ENCODE measurements at places on chromosomes 5 and 9.

GRCh38 chr5:141942185-141942857 is 15.7 kb downstream of the PCDH12 start:
- no peak for DNase-seq

GRCh38 chr5:130541617-130542221 is 623.3 kb downstream of the HINT1 start:
- no peak for DNase-seq

GRCh38 chr9:8871796-8872445 is 1072.3 kb upstream of the DMAC1 start:
- DNase-seq, result no peak

DNA sequence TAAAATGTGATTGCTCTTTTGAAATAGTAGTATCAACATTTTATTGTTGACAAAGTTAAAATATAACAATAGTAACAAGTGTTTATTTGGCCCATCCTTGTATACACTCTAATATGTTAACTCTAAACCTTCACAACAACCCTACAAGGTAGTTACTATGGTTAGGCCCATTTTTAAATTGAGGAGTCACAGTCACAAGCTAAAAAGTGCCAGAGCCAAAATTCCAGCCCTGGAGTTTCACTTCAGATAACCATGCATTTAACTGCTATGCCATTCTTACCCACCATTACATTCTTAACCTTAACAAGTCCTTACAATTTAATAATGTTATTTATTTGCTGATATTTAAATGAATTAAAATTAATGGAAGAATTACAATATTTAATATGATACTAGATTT is 91.2 kb downstream of the CWC27 start:
- DNase-seq, result no peak

GRCh38 chr5:73747696-73748380 is 121.8 kb downstream of the ARHGEF28 start:
- no peak for DNase-seq

DNA sequence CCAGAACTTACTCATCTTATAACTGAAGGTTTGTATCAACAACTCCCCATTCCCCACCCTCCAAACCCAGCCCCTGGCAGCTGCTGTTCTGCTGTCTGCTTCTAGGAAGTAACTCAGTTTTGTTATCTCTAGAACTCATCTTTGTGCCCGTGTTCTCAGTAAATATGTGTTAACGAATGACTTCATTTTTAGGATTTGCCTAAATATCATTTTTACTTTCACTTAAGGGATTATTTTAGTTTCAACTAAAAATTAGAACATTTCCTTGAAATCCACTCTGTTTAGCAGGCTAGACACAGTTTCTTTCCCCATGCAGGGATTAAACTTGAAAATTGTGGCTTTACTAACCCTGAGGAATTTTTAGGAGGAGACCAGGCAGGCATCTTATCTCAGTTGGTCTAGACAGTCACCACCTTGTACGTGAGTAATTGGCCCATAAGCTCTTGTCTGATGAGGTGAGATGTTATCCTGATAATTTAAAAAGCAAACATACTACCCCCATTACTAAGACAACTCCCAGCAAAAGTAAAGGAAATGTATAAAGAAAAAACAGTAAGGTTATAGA is 68.2 kb upstream of the TNFAIP8 start:
- DNase-seq, result no peak

DNA sequence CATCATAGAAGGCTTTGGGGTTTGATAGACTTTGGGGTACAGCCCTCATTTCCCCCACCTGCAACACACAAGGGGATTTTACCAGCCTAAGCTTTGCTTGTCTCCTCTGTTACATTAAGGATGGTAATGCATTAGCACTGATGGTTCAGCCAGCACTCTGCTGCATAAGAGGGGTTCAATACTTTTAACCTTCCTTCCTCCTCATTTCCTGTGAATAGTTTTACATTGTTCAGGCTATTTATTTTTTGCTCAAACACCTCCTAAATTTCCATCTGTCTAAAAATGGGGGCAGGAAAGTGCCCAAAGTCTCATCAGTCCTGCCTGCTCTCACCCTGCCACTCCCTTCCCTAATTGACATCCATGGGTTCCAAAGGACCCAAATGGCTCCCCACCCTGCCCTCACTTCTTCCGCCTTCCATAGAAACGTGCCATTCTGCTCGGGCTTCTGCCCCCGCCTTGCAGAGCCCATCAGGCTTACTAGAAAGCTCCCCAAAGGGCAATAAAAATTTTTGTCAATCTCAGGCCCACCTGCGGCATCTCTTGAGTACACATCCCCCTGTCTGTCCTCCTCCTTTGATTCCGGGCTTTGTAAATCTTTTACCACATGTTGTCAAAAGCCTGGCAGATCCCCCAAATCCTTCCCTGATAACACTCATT is 239.5 kb upstream of the SLC24A2 start:
- no peak for DNase-seq

- DNase-seq, result no peak
Observed at GRCh38 chr9:35660966-35661415, 2.9 kb downstream of the CCDC107 start.

GRCh38 chr5:39624890-39625289 is 200.1 kb upstream of the DAB2 start:
- no peak for DNase-seq

DNA sequence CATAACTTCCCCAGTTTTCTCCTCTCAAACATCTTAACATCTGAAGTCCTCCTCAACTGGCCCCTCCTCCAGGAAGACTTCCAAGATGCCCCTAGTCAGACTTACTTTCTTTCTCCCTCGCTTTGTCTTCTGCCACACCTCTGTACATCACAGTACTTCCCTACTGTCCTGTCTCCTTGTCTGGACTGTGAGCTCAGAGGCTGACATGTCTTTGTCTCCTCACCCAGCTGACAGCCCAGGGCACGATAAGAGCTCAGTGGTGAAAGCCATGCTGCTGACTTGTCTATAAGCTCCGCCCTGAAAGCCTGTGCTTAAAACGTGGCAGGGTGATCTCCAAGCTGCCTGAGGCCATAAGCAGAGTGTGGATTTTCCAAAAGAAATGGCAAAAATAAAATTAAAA is 33.0 kb upstream of the SLC25A51 start:
- no peak for DNase-seq

- DNase-seq, result no peak
Observed at GRCh38 chr9:27563738-27564430, 9.4 kb downstream of the C9orf72 start.

Measured in iPS DF 19.7 (cell line).